ENCODE measurements at places on chromosomes 1 and 21. TPM values are rescaled to one million over a fixed set of nuclear protein-coding genes. Genes with fewer than 3 reads are reported as not detected.

The FBXO44 gene
- 14.2 TPM for total RNA-seq

GRCh38 chr1:193306430-193306829 is 120.0 kb upstream of the B3GALT2 start:
- no peak for DNase-seq

GRCh38 chr1:227325156-227325555 is 6.9 kb upstream of the CDC42BPA start:
- DNase-seq = no peak

The HSD3B2 gene
- not detected for total RNA-seq

The SPRR2A gene
- total RNA-seq = not detected

The SYT11 gene
- total RNA-seq = 27.4 TPM

The FLG2 gene
- total RNA-seq = not detected

DNA sequence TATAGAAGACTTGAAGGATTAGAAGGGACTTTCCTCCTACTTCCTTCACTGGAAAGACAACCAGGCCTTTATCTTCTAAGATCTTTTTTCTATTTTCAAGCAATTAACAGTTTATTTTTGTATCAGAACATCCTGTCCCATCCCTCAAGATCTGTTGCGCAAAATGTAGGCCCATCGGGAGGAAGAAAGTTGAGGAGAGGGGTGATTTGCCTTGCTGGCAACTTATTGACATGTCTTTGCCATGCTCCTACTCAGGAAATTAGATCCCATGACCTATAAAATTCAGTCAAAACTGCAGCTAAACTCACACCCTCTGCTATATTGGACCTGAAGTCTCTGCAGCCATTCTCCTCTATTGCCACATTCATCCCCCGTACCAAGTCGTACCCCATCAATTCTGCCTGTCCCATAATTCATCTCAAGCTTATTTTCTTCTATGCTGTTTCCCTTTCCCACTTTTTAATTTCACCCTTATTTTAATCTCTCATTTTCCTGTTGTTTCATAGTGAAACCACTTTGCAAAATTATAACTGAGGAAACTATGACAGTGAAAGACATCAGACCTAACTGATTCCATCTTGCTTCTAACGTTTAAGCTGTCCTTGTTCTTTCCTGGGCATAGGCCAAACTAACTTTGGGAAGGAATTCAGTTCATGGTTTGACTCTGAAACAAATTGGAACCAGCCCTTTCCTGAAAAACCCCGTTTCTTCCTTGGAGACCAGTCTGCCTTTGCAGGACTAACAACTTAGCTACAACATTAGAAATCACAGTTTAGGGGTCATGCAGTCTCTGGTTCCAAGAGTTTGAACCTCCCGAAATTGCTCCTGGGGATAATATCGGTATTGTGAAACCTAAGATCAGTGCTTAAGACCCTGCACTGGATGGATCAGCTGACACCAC is 195.7 kb upstream of the PTBP2 start:
- no peak for DNase-seq

The CDKN2C gene
- 18.0 TPM for total RNA-seq

The MTMR11 gene
- 7.8 TPM for total RNA-seq

GRCh38 chr1:190847166-190847565 is 369.5 kb upstream of the BRINP3 start:
- DNase-seq = no peak

DNA sequence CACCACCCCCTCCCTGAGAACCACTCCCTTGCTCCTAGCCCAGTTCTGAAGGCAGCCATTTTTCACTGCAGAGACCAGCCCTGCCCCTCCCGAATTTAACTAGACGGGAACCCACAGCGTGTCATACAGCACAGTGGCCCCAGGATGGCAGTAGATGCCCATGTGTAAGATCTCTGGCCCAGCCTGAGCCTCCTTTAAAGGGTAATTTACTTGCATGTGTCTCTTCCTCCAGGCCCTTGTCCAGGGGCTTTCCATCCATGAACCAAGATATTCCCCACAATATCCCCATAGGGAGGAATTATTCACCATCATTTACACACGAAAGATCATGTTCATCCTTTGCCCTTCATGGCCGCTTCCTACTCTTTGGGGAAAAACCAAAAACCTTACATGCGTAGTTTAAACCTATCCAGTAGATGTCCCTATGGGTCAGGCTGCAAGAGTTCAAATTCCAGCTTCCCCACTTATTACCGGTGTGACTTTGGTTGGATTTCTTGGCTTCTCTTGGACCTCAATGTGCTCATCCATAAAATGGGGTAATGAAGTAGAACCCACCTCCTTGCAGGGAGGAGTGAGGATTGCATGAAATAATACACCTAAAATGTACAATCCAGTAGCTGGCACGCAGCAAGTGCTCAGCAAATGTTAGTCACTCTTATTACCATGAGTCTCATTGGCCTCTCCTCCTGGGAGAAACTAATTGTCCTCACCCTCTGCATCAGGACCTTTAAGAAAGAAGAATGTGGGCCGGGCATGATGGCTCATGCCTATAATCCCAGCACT is 4.0 kb upstream of the LACTBL1 start:
- peak; percentile 86 for DNase-seq

The RFX5 gene
- 58.7 TPM for total RNA-seq

The KRTAP24-1 gene
- total RNA-seq = not detected

The PRELP gene
- total RNA-seq = under 0.01 TPM

GRCh38 chr1:156356875-156357534 is 12.0 kb upstream of the RHBG start:
- DNase-seq = no peak

DNA sequence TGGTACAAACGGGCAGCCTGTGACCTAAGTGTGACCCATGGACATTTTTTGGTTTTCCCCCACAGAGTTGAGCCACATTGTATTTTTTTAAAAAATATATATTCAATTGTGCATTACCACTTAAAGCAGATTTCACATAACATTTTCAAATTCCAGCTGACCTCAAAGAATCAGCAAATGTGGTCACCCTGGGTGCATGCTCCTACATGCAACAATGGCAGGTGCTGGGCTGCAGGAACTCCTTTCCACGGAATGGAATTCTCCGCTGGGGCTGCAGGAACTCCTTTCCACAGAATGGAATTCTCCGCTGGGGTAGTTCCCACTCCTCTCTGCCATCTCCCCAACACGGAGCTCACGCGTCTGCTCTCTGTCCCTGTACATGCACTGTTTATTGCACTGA is 68.7 kb downstream of the MAP10 start:
- no peak for DNase-seq

- DNase-seq = no peak
These were observed 14.5 kb downstream of the PLEKHO1 start for GRCh38 chr1:150164224-150164623.

The TMPRSS15 gene
- not detected for total RNA-seq

- DNase-seq = peak; percentile 79
These were observed 67.7 kb upstream of the RAB4A start for GRCh38 chr1:229203030-229203751.

The ZFP69B gene
- total RNA-seq = 5.8 TPM

GRCh38 chr21:31072533-31072932 is 34.3 kb upstream of the KRTAP19-8 start:
- no peak for DNase-seq

DNA sequence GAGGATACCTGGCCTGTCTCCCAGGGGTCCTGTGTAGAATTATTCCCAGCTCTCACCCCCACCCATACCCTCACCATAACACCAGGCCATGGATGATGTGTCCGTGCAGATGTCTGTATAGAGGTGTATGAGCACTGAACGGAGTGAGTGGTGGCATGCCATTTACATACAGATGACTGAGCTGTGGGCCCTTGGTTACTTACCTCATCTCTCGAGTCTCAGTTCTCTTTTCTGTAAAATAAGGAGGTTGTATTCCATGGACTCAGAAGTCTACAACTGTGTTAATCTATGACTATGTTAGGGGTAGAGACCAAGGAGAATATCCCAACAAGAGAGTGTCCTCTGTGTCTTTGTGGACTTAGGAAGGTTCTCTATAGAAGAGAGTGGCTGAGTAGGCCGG is 65.6 kb upstream of the CD1D start:
- no peak for DNase-seq

The WNT9A gene
- 0.32 TPM for total RNA-seq

DNA sequence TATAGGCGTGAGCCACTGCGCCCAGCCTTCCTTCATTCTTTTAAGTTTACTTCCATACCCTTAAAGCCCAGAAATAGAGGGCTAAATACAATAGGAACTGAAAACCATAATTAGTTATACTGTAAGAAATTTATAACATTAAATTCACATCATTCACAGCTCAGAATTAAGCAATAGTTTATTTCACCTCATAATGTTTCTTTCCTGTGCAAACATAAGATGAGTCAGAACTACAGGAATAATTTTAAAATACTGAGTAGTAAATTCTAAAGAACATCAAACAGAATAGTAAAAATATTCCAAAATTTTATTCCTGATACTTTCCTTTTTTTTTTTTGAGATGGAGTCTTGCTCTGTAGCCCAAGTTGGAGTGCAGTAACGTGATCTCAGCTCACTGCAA is 24.1 kb downstream of the POGZ start:
- DNase-seq = peak; percentile 22

The HIVEP3 gene
- total RNA-seq = 1.6 TPM

DNA sequence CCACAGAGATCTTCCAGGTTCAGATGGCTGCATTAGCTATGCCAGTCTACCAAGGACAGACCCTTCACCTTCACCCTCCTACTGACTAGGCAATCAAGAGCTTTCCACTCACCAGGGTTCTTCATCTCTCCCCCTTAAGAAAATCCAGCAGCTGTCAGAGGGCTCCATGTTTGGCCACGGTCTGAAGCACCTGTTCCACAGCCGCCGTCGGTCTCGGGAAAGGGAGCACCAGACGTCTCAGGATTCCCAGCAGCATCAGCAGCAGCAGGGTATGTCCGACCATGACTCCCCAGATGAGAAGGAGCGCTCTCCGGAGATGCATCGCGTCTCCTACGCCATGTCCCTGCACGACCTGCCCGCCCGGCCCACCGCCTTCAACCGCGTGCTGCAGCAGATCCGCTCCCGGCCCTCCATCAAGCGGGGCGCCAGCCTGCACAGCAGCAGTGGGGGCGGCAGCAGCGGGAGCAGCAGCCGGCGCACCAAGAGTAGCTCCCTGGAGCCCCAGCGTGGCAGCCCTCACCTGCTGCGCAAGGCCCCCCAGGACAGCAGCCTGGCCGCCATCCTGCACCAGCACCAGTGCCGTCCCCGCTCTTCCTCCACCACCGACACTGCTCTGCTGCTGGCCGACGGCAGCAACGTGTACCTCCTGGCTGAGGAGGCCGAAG is 13.8 kb downstream of the TMCC2 start:
- DNase-seq = no peak

The MTARC2 gene
- total RNA-seq = 4.2 TPM
